ENCODE measurements at places on chromosomes 1 and 21.

GRCh38 chr1:224456637-224456953 lies 22.0 kb upstream of the WDR26 start:
- no peak for DNase-seq

DNA sequence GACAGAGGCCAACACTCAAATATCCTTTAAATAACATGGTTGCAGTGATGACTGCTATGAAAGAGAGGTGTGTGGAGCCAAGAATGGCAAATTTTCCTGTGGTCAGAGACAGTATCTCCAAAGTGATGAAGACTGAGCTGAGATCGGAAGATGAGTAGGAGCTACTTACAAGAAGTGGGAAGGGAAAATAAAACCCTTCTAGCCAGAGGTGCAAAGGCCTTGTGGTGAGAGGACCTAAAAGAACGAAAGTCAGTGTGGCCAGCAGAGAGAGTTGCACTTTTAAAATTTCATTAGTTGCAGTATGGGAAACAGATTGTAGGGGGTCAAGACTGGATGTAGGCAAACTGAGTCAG lies 17.8 kb downstream of the SLAMF7 start:
- no peak for DNase-seq

DNA sequence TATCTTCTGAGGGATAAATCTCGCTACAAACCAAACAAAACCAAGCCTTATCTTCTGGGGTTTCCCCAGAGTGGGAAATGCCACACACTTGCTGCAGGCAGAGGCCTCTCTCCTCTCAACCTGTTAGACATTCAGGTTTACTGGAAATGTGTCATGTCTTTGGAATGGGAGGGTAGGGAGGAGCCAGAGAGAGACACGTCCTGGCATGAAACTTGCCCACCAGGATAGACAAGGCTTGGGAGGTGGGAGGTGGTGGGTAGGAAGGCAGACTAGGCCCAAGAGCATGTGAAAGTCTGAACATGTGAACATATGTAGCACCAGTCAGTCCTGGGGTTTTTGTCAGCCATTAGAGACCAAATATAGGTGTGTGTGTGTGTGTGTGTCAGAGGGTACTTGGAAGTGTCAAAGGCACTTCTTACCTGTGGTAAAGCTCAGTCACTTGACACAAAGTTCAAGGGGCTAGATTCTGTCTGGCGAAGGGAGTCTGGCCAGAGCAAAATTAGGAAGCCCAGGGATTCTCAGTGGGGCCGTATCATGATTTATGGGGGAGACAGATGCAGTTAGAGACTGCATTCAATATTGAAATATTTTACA lies 32.4 kb upstream of the PIGC start:
- DNase-seq, result no peak

DNA sequence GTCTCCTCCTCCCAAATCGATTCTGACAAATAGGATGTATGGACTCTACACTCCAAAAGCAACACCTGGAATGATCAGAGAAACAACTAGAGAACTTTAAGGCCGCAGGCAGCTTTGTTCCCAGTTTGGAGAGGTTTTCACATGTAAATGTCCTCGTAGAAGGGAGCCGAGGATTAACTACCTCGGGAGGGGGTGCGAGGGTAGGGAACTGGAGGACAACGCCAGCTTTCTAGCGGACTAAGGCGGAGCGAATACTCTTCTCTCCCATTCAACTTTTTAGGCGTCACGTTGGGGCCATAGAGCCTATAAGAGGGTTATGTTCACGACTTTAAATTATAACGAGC lies 1.2 kb downstream of the SCAF4 start:
- no peak for DNase-seq

- no peak for DNase-seq
Observed at GRCh38 chr1:10687782-10688408, 108.6 kb downstream of the CASZ1 start.

DNA sequence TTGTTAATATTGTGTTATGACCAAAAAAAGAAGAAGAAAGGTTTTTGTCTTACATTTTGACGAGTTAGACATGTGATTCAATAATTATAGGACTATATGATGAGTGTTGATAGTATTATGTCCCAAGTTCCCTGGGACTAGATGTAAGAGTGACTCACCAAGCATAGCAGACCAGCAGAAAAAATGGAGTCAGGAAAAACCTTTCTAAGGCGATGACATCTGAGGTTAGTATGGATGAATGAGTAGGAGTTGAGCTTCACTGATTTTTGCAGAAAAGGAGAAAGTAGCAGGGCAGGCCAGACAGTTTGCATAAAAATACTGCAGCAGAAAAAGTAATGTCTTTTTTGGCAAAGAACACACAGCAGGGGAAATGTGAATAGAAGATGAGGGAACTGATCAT lies 1041.3 kb upstream of the ADGRL4 start:
- no peak for DNase-seq
